ENCODE measurements at places on chromosomes 12 and 14.

- no peak for DNase-seq
Observed at GRCh38 chr12:98439471-98439951, 75.9 kb upstream of the TMPO start.

DNA sequence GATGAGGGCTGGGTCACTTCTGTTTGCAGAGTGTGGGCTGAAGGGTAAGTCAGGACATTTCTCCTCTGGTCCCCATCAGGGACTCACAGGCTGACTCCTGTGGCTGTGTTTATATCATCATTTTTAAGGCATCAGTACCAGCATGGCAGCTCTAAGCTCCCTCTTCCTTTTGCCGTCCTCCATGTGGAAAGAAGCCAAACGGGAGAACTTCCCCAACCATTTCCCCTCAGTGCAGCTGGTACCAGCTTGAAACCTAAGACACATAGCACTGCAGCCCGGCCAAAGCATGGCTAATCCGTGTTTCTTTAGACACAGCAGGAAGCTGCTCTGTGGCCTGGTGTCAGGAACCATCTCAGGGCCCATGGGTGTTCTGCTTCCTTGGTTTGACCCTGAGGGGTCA, 31.9 kb upstream of the ATP2A2 start:
- DNase-seq, result no peak

DNA sequence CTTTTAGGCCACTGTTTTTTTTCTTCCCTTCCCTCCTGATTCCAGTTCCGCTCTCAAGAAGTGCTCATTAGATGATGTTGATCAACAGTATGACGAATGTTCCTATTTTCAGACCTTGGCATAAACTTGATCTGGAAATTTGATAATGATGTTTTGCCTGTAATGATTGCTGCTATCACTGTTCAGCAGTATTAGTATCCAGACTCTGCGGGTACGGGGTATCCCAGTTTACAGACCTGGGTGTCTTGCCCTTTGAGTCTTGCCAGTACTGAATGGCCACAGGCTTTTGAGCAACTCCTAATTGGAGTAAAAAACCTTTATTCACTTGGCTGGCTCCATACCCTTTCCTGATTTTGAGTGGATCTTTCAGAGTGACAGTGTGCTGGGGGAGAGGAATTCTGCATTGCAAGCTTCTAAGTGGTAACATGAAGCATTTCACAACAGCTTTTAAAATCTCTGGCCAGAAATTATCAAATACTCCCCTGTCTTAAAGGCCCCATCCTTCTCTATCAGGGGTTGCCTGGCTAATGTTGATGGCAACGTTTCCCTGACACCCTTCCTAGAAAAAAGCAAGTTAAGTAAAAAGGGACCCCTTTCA, 5.9 kb upstream of the ASB8 start:
- no peak for DNase-seq

GRCh38 chr12:118645219-118645618, 268.9 kb downstream of the SUDS3 start:
- DNase-seq, result peak; percentile 25

DNA sequence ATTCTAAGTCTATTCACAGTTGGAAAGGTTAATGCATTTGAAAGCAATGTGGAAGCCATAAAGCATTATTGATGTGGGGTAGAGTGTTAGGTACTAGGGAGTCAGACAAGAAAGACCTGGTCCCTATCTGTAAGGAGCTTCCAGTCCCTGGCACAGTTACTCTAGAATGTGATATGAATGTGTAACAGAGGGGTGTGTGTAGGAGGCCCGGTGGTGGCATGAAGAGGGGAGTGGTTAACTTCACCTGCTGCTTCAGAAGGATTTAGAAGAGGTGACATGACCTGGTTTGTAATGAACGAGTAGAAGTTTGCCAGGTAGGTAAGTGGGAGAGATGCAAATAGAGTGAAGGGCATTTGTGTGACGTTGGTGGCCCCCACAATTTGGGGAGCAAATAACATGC, 15.1 kb upstream of the GALNT6 start:
- no peak for DNase-seq

DNA sequence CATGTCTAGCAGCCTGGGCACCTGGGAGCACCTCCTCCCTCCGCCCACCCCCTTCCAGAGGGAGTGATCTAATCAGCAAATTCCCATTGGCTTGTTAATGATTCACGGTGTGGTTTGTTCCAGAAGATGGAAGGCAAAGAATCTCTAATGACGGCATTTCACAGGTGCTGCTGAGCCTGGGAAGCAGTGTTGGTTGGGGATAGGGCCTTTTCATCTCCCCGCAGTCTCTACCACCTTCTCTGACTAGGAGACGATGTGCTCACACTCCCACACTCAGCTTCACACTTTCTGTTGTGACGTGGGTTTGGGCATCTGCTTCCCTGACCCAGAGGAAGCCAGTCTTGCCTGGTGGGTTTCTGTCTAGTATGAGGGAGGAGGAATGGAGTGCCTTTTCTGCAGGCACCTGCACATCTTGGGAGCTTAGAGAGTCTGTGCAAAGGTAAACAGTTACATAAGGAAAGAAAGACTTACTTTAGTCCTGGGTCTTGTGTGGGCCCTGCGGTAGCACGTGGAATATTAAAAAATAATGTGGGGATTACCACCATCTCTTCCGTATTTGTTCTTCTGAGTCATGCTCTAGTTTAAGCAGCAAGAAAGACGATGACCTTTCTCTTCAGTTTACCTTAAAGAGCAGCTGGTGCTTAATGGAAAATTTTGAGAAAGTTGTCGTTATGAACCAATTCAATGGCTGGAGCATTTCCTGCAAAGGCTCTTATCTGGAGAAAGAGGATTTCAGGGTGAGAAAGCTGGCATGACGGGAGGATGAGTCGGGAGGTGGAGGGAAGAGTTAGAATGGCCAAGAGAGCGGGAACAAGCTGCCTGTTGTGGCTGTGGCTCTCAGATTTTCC, 70.6 kb upstream of the ARHGAP5 start:
- DNase-seq, result no peak

DNA sequence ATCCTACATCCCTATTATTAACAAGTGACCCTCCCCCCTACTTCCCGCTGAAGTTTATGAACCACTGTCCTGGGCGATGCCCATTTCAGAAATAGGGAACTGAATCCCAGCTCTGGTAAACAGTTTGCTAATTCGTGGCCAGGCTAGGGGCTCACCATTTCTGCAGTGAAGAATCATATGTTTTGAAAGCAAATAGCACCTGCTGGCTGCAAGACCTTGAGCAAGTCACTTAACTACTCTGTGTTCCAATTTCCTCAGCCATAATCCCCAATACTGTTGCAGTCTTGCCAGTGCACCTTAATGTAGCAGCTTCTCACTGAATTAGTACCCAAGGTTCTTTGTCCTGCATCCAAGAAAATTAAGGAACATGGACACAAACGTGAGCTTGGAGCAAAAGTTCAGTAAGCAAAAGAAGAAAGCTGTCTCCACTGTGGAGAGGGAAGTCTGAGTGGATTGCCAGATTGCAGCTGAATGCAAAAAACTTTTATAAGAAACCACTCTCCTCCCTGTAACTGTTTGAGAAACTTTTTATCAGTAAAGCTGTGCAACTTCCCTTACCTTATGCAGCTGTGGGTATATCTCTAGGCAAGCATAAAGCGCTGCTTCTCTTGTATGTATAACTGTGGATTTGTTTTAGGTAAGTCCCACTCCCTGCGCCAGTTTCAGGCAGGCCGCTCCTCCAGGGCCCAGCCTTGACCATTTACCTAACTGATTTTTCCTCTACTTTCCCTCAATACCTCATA, 824 bp downstream of the OAS1 start:
- no peak for DNase-seq

DNA sequence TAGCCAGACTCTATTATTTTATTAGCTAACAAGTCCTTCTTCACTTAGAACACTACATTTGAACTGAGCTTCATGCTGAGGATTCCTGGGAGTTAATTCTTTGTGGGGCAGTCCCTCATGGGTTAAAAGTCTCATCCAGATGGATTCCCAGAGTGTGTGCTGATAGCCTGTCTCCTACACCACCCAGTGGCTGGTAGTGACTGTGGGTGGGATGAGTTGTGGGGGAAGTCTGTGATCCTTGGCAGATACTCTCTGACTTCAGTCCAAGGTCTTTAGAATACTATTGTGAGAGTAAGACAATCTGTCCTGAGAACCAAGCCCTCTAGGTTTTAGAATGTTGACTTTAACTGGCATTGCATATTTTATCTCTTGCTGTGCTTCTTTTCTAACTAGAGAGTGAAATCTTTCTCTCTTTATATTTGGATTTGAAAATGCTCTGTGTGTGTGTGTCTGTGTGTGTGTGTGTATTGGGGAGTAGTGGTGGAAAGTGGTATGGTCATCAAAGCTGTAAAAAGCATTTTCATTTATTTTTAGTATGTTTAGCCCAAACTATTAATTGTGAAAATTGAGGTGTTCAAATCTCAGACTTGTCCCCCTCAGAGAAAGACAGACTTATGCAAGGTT, 37.3 kb downstream of the AKAP6 start:
- DNase-seq, result no peak

- DNase-seq, result no peak
Observed at GRCh38 chr12:68158432-68158831, 1.1 kb downstream of the IFNG start.

DNA sequence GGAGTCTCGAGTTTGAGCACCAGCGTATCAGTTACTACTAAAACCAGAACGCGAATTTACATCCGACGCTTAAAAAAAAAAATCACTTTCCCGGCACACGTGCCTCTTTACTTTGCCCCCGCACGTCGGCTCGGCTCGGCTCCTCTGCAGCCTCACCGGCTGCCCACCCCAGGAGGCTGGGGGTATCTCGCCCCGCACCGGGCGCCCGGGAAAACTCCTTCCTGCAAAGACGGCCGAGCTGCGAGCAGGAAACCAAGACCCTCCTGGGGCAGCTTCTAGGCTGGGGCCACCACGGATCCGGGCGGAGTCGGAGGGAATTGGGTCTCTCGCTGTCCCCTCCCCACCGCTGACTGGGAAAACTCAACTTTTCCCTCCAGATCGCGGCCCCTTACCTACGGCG, 610 bp downstream of the VSIG10 start:
- DNase-seq, result no peak

GRCh38 chr12:51205350-51205749, 12.5 kb downstream of the POU6F1 start:
- DNase-seq, result no peak

DNA sequence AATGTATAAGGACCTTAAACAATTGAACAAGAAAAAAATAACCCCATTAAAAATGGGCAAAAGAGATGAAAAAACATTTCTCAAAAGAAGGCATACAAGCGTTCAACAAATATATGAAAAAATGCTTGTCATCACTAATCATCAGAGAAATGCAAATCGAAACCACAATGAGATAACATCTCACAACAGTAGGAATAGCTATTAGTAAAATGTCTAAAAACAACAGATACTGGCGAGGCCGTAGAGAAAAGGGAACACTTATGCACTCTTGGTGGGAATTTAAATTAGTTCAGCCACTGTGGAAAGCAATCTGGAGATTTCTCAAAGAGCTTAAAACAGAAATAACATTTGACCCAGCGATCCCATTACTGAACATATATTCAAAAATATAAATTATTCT, 769.8 kb upstream of the MGAT4C start:
- no peak for DNase-seq

DNA sequence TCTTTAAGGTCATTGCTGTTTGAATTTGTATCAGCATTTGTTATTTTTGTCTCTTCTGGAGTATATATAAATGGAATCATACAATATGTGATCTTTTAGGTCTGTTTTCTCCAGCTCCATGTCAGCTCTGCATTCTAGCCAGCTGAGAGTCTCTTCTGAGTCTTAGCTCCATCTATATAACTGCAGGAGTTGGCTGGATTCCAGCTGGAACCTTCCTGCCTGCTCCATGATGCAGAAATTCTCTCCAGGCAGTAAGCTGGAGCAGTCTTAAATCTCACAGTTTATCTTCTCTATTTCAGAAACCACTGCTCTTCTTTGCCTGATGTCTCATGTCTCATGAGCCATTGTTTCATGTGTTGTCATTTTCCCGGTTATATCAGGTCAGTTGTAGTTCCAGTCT, 827.6 kb downstream of the NRXN3 start:
- DNase-seq, result no peak

DNA sequence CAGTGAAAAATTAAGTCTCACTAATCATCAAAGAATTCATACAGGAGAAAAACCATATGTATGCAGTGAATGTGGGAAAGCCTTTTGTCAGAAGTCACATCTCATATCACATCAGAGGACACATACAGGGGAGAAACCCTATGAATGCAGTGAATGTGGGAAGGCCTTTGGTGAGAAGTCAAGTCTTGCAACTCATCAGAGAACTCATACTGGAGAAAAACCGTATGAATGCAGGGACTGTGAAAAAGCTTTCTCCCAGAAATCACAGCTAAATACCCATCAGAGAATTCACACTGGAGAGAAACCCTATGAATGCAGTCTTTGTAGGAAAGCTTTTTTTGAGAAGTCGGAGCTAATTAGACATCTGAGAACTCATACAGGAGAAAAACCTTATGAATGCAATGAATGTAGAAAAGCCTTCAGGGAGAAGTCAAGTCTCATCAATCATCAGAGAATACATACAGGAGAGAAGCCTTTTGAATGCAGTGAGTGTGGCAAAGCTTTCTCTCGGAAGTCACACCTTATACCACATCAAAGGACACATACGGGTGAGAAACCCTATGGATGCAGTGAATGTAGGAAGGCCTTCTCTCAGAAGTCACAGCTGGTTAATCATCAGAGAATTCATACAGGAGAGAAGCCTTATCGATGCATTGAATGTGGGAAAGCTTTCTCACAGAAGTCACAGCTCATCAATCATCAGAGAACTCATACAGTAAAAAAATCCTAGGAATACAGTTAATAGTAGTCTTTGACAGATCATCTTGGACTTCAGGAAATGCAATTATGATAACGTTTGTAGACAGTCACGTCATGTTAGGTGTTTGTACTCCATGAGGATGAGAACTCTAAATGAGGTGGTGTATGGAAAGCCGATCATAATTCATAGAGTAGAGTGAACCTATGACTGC, 21.1 kb downstream of the ZNF84 start:
- DNase-seq, result no peak

All from mucosa of gallbladder (tissue), 1 donor.